Activated CD4-positive, alpha-beta T cell treated with anti-CD3 and anti-CD28 coated beads, Interleukin-2, amount 10 ng/mL, durations not matched to agents 7 days and 5 days (primary cell): ENCODE measurements at places on chromosomes 2 and 18.

DNA sequence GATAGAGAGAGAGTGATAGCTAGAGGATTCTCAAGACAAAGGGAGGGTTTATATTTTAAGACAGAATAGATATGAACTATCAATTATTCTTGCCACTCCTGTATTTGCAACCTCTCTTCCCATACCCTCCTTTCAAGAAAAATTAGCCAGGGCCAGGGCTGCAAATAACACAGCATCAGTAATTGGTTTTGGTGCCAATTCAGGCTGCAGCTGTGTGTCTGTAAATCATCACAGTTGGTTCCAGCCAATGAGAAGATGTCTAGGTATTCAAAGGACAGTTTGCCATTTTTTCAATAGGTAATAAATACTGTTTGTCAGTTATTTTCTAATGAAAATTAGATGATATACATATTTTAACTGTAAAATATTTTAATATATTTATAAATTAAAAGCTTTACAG, 73.5 kb downstream of the WDPCP start:
- no peak for DNase-seq

DNA sequence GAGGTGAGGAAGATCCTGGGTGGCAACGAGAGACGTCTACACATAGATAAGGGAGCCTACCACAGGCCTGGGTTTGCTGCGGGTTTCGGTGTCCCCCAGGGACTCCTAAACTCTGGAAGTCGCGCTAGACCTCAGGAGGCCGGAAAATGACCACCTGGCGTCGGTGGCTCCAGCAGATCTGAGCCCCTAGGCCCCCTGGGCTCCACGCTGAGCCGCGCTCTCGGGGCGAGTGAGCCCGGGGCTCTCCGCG, 987 bp upstream of the DLX1 start:
- no peak for DNase-seq

DNA sequence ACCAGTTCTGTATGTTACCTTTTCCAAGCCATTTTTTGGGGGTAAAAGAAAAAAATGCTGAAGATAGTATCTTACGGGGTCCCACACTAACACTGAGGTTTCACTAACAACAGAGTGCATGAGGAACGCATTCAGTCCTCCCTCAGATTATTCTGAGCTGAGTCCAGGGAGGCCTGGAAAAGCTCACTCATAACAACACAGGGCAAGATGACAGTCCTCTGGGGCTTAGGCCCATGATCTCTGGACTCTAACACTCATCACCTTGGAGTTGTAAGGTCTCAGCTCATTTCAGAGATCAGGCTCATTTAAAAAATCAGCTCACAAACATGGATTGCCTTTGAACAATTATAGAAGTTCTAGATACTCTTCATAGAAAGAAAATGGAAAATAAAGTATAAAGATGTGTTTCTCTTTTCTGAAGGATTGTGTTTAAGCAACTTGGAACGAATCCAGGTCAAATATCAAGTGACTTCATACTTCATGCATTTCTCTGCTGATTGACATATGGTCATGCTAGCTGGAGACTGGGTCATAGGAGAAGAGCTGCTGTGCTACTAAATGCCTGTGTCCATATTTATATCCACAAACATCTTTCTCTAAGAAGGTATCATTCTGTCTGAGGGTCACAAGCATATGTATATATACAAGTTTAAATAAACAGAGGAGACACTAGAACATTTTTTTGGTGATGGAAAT, 265.8 kb downstream of the ALK start:
- no peak for DNase-seq

DNA sequence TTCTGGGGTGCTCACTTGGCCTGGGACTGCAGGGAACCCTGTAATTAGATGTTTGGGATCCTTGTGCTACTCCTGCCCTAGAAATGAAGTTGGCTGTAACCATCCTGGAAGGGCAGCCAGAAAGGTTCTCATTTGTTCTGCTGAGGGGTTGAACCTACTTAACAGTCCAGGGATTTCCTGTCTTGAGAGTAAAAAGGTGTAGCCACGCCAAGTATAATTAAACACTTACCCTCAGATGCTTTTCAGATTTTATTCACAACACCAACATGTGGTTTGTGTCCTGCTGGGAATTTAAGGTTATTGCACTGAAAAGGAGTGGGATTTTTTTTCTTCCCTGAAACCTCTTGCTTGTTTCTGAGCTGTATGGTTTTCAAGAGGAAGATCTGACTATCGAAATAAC, 222.4 kb upstream of the APCDD1 start:
- no peak for DNase-seq

DNA sequence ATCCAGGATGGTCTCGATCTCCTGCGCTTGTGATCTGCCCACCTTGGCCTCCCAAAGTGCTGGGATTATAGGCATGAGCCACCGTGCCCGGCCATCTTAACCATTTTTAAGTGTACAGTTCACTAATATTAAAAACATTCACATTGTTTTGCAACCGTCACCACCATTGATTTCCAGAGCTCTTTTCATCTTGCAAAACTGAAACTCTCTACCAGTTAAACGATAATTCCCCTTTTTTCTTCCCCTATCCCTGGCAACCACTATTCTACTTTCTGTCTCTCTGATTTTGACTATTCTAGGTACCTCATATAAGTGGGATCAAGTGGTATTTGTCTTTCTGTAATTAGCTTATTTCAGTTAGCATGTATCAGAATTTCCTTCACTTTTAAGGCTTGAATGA, 16.8 kb upstream of the NEUROD1 start:
- no peak for DNase-seq

GRCh38 chr2:171317492-171318125, 116.2 kb downstream of the METTL8 start:
- DNase-seq, result no peak
